Hippocampal formation (tissue), 2 donors: ENCODE measurements at places on chromosomes 6 and 20.

- no peak for DNase-seq
Measured at GRCh38 chr6:103367212-103367611, 1492.5 kb downstream of the HACE1 start.

DNA sequence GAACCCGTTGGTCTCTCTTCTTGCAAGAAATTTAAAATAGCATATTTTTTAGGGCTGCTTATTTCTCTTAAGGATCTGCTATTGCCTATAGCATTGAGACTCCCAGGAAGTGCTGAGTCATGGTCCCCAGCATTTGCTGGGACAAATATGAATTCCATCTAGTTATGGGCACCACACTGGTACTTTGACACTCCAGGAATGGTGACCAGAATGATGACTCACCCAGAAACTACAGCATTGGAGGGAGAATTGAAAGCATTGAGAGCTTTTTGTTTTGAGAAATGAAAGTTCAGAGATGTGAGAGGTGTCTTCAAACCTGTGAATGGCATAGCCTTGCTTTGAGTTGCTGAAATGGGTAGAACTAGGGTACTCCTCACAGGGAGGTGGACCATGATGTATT, 699.7 kb downstream of the DHX35 start:
- no peak for DNase-seq

GRCh38 chr6:14550410-14550809, 432.8 kb downstream of the CD83 start:
- DNase-seq, result no peak

DNA sequence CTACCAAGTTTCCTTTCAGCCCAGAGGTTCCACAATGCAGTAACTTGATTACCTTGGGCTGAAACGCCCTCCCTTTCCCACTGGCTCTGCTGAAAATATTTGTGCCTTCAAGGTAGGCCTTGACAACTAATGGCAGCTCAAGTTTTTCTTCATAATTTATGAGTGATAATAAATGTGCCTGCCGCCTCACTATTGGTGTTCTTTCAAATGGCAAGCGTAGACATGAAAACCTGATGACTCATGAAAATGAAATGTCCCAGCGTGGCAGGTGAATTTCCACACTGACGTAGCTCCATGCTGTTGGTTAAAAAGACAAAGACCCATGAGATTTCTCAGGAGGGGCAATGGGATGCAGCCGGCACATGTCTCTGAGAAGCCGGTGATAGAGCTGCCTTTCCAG, 107.2 kb upstream of the GGTLC1 start:
- no peak for DNase-seq

DNA sequence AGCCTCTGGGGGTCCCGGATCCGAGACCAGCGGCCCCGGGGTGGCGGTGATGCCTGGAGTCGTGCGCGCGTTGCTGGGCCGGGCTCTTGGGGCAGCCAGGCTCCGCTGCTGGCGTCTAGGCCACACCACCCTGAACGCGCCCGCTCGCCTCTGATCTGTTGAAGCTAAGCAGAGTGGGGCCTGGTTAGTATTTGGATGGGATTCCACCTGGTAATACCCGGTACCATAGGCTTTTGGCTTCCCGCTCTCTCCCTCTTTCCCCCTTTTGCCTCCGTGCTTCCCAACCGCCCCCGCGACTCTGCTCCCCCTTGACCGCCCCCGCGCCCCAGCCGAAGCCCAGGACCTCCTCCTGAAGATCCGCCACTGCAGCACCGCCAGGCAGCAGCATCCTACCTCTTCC, 1383.5 kb upstream of the DEFB115 start:
- no peak for DNase-seq

DNA sequence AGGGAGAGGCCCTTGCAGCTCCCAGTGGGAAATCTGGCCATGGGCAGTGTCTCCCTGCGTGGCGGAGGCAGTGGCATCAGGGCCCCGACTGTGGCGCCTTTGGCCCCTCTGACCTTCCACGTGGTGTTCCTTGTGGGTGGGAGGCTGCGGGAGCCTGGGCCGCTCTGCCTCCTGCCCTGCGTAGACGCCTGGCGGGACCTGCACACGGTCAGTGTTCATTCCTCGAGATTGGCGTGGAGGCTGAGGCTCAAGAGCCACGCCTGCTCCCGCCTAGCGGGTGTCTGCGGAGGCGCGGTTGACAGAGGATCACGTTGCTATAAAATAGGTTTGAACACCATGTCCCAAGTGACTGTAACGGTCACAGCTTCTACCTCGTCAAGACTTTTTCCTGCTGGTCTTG, 14.0 kb downstream of the COL9A3 start:
- DNase-seq, result no peak

DNA sequence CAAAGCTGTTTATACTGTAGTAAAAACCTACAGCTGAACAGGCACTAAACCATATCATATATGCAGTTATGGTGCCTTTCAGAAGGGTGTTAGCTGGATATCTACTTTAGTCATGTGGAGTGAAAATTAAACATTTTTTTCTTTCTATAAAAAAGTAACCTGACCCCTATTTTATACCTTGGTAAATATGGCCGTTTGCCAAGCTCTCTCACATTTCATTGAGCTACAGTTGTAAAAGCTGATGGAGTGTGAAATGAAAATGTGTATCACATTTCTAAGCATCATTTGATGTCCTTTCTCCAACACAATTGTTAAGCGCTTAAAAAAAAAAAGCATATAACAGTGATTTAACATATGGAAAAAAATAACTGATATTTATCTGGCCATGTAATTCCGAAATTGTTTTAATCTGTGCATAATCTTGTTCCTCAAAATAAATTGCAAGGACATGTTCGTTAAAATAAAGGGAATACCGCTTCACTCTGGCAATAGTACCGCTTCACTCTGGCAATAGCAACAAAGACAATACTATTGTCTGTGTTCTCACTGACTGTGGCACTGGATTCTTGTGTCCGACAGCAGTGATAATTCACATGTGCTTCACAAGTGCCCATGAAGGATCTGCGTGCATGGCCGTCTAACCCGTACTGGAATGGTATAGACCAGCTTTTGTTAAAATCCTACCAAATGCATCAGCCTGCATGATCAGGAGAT, 391.8 kb upstream of the SOX4 start:
- DNase-seq, result no peak

DNA sequence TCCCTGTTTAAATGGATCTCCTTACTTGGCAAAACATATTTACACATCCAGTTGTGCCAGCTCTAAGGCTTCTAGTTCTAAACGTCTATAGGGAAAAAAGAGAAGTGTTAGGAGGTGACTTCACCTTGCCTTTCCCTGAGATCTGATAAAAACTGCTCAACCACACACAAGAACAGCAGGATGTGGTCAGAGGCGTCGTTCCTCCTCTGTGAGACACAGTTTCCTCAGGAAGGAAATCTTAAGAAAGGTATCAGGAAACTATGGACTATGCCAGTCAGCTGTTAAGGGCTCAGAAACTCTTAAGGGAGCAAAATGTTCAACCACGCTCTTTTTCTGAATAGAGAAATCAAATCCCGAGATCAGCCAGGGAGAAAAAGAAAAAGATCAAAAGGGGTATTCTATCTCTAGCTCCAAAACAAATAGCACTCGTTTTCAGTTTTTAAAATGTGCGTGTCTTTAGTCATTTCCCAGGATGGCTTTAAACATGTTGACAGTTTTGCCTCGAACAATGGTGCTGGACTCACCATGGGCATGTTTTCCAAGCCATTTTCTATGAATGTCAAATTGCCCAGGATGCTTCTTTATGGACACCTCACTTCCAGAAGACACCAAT, 154.5 kb downstream of the HACE1 start:
- DNase-seq, result no peak

DNA sequence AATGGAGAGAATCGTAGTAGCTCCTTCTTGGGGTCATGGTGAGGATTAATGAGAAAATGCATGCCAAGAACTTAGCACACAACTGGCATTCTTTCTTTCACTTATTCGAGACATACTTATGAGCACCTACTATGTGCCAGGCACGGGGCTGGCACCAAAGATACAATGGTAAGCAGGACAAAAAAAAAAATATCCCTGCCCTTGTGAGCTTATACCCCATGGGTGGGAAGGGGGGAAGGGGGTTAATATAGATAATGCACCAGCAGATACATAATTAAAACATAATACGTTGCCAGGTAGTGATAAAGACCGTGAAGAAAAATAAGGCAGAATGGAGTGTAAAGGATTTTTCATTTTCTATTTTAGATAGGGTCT, 8.3 kb downstream of the SLC13A3 start:
- no peak for DNase-seq

GRCh38 chr6:129683601-129684322, 26.2 kb downstream of the ARHGAP18 start:
- peak; percentile 18 for DNase-seq

- DNase-seq, result no peak
Measured at GRCh38 chr6:133241086-133241900, at the start of gene EYA4. Gene EYA4 (plus strand): TSS chr6:133241357. CDS start chr6:133274781, 33,424 bp downstream.

- no peak for DNase-seq
Measured at GRCh38 chr20:43744966-43745730, 18.3 kb upstream of the GTSF1L start.

- no peak for DNase-seq
Measured at GRCh38 chr20:43409577-43409913, 48.2 kb upstream of the SRSF6 start.

DNA sequence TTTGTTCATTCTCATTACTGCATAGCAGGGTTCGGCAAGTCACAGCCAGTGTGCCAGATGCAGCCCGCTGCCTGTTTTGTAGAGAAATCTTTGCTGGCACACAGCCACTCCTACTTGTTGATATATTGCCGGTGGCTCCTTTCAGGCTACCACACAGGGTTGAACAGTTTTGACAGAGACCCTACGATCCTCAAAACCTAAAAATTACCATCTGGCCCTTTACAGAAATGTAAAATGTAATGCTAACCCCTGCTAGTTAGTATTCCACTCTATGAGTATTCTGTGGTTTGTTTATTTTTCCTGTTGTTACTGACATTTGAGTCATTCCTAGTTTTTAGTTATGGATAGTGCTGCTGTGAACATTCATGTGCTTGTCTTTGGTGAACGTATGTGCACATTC, 11.5 kb downstream of the DHX35 start:
- no peak for DNase-seq

GRCh38 chr6:28953039-28953584, 29.3 kb upstream of the TRIM27 start:
- DNase-seq, result no peak

DNA sequence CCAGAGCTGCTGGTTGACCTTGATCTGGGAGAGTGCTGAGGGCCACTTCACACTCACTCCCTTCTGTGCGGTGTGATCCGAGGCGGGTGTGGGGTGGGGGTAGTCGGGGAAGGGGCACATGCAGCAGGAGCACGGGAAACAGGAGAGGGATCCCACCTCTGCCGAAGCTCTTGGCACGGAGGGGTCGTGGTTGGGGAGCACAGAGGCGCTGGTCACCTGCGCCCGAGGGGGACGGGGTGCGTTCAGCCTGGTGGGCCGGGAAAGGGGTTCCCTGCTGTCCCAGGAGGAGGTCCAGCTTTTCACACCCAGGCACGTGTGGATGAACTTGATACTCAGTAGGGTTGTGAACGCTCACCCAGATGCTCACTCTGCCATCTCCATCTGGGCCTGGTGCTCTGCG, 17.3 kb downstream of the SS18L1 start:
- DNase-seq, result no peak

- DNase-seq, result peak; percentile 30
Measured at GRCh38 chr20:2692036-2692885, at the start of gene EBF4. Gene EBF4 (plus strand): TSS chr20:2692780. CDS start chr20:2693646, 866 bp downstream.

DNA sequence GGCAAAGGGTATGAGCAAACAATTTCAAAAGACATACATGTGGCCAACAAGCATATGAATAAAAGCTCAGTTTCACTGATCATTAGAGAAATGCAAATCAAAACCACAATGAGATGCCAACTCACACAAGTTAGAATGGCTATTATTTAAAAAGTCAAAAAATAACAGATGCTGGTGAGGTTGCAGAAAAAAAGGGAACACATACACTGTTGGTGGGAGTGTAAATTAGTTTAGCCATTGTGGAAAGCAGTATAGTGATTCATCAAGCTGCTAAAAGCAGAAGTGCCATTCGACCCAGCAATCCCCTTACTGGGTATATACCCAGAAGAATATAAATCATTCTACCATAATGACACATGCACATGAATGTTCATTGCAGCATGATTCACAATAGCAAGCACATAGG, 6.7 kb upstream of the KHDC1L start:
- DNase-seq, result no peak

GRCh38 chr20:47348539-47349142, 7.9 kb downstream of the ZMYND8 start:
- no peak for DNase-seq

- DNase-seq, result no peak
Measured at GRCh38 chr6:71047417-71047816, 90.6 kb upstream of the B3GAT2 start.

DNA sequence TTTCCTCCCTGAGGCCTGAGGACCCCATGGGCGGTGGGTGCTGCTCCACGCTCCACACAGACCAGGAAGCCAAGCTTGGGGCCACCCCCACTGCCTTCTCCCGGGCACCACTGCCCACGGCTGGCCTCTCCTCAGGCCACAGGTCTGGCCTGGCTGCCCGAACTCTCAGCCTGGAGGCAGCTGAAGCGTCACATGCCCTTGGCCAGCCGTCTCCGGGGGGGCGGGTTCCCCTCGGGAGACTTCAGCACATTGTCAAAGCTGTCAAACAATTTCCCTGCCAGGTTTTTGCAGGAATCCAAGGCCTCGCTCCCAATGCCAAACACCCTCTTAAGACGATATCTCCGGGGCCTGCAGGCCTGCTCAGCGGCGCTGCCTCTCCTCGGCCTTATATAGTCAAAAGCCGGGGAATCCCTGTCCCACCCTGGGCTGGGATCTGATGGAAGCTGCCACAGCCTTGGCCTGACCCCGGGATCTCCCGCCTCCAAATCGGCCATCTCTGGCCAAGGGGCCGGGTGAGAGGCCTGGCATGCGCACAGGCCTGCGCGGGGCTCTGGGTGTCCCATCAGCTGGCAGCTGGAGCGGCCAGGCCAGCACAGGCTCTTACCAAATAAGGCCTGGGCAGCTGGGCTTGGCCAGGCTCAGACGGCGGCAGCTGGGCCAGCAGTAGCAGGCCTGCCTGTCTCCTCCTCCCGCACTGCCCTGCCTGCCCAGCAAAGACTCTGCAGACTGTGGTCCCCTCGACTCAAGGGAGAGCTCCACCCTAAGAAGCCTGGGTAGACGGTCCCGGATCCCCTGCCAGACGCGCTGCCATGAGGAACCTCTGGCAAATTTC, 49.7 kb downstream of the RBM38 start:
- DNase-seq, result peak; percentile 89

GRCh38 chr20:17624070-17624469, 54.2 kb downstream of the DSTN start:
- DNase-seq, result no peak

DNA sequence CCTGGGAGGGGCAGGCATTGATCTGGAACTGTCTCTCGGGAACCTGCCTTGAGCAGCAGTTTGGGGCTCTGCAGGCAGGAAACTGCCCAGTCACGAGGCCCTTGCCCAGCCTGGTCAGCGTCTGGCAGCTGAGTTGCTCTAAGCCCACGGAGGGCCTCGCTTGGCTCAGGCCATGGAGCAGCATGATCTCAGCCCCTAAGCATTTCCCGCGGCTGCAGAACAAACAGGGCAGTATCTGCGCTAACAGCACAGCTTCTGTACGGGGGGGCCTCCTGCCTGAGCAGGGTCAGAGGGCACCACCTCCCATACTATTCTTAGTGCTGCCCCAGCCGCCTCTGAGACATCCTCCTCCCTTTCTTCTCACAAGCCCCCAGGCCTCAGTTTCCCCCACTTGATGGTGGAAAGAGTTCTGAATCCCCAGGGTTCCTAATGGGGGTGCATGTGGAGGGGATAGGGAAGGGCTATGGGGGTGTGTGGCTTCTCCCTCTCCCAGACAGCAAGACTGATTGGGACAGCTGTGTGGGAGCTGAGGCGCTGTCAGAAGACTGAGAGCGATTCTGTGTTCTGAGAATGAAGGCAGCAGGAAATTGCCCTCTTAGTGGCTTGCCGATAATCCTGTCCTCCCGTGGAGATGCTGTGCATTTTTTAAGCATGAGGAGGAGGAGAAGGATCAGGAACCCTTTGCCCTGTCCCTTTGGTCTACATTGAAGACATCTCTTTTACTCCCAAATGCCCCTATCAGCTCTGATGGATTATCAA, 46.4 kb downstream of the MOCS1 start:
- peak; percentile 62 for DNase-seq
